NCI-H82 (cell line): ENCODE measurements at places on chromosomes 11 and 22.

GRCh38 chr22:24071686-24072085 lies 60.6 kb downstream of the CABIN1 start:
- DNase-seq, result no peak

GRCh38 chr11:116439361-116439677 lies 333.5 kb downstream of the BUD13 start:
- DNase-seq, result peak; percentile 8

GRCh38 chr11:122127020-122127419 lies 11.0 kb upstream of the BLID start:
- no peak for DNase-seq

GRCh38 chr11:64245401-64245796 lies 1.3 kb downstream of the PPP1R14B start:
- no peak for DNase-seq

GRCh38 chr22:44243761-44244160 lies 63.0 kb downstream of the PARVG start:
- no peak for DNase-seq

GRCh38 chr11:2748061-2748813 lies 48.4 kb upstream of the KCNQ1OT1 start:
- DNase-seq, result peak; percentile 58

- DNase-seq, result no peak
Observed at GRCh38 chr11:25094085-25094802, 597.4 kb downstream of the LUZP2 start.

DNA sequence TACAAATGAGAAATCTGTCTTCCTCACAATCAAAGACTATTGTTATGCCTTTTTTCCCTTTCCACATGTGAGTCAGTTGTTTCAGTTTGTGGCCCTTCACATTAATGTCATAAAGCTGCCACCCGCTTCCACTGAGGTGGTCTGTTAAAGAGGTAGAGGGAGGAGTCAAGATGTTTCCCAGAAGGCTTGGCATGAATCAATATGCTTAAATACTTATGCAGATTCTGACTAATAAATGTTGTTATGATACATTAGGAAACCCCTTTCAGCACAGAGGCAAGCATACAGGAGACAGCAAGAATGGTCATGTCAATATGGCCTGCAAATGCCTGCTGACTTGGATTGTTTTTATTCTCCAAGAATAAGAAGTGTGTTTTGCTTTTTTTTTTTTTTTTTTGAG lies 6.5 kb downstream of the RTN3 start:
- DNase-seq, result no peak

DNA sequence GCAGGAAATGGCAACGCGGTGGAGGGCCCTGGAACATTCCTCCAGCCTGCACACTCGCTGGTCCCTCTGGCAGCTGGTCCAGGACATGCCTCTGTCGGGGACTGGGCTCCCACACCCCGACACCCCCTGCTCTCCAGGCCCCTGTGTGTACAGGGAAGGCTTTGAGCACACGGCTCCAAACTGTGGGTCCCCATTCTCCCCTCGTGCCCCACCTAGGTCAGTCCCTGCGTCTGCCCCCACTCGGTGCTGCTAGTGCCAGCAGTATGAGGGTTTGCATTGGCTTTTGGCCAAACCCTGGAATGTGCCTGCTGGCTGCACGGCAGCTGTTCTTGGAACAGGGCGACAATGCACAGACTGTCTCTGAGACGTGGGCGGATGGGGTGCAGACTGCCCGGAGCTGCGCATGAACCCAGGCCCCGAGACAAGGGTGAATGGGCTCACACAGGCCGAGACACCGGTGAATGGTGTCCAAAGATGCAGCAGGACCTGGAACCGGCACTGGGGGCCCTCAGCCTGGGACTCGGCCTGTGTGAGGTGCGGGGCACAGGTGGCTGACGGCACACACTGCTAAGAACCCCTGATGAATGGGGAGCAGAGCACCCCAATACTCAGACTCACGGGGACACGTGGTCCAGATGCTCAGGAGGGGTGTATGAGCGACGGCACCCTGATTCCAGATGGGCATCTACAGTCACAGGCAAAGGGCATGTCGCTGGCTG lies 7.5 kb upstream of the SYT8 start:
- DNase-seq, result no peak

DNA sequence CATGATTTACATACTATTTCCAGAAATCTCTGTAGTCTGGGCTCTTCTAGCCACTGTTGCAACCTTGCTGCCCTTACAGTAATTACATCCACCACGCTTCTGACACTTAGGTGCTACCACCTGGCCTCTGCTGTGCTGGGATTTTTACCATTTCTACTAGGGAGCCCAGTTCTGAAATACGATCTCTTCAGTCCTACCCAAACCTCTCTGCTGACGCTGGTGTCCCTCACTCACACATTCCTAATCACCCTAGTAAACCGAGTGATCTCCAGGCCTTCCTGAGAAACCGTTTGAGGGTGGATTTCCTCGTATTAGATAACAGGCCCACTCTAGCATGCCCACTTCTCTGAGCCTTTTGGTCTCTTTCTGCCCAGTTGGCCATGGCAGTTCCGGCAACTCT lies 588.9 kb upstream of the CADM1 start:
- no peak for DNase-seq

DNA sequence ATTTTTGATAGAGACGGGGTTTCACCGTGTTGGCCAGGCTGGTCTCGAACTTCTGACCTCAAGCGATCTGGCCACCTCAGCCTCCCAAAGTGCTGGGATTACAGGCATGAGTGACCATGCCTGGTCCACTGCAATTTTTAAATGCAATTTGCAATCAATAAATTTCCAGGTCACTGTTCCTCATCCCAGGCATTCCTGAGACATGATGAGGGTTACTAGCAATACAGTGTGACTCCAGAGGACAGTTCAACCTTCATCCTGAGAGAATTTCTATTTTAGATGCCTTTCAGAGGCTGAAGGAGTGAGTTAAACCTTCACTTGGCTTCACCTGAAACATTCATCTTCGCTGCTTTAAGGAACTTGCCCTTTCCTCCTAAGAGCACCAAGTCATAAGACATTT lies 9.7 kb upstream of the UBASH3B start:
- no peak for DNase-seq

GRCh38 chr11:129281471-129282415 lies 89.6 kb upstream of the ARHGAP32 start:
- no peak for DNase-seq

GRCh38 chr22:31044262-31044861 lies 36.8 kb upstream of the SMTN start:
- DNase-seq, result no peak

- no peak for DNase-seq
Observed at GRCh38 chr11:4903484-4903883, at the start of gene OR51A7. TSS of gene OR51A7 (plus strand) at chr11:4903783. CDS start at chr11:4907370, 3,587 bp downstream.

DNA sequence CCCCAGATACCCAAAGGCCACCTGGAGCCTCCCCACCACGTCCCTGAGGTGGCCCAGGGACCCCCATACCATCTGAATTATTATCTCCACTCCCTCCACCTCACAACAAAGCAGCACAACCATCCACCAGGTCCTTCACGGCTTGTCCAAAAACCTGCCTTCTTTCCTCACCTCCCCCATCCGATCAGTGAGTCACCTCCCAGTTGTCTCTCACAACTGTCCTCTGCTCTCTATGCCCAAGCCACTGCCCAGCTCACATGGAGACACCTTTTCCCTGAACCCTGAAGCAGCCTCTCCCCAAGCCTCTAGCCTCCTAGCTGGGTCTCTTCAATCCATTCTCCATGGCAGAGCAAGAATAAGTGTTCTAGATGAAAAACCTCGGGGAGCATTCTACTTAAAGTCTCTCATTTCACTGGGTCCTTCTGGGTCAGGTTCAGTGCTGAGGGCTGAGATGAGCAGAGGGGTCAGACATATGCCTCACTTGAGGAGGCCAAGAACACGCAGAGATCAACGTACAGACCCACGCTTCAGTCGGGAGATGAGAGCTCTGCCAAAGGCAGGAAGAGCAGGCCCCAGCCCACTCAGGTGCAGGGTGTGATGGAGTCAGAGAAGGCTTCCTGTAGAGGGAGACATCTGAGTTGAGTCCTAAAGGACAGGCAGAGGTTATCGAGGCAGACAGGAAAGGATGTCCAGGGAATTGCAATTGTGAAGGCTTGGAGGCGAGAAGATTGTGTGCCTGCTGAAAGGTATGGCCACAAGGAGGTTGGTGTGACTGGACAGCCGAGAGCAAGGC lies 74.7 kb downstream of the PDE2A start:
- no peak for DNase-seq

DNA sequence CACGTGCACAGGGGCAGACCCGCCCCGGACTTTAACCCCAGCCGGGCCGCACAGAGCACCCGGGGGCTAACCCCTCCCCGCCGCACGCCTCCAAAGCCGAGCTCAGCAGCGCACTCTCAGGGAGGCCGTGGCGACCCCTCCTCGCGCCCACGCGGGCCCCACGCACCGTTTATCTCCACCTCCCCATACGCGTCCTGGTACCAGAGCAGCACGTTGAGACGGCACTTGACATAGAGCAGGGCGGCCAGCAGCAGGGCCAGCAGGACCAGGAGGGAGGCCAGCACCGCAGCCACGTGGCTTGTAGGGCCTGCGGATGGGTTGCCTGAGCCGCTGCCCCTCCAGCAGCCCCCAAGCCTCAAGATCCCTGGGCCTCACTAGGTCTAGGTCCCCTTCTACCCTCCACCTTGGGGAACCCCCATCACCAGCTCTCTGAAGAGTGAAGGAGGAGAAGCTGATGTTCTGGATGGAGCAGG lies 7.1 kb downstream of the SIGIRR start:
- DNase-seq, result no peak

DNA sequence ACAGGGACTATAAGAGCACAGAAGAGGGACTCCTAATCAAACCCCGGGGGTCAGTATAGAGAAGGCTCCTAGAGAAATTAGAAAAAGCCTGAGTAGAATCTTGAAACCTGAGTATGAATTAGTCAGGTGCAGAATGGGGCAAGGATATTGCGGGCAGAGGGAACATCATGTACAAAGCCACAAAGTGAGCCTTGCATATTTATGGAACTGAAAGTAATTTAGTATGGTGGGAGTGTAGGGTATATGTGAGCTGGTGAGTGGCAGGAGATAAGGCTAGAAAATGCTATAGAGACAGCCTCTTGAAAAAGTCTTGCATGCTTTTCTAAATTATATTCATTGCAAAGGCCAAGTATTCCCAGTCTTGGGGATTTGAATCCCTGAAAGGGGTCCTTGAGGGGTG lies 93.7 kb downstream of the STIM1 start:
- no peak for DNase-seq

- no peak for DNase-seq
Observed at GRCh38 chr11:134118006-134118405, 49.1 kb downstream of the JAM3 start.

DNA sequence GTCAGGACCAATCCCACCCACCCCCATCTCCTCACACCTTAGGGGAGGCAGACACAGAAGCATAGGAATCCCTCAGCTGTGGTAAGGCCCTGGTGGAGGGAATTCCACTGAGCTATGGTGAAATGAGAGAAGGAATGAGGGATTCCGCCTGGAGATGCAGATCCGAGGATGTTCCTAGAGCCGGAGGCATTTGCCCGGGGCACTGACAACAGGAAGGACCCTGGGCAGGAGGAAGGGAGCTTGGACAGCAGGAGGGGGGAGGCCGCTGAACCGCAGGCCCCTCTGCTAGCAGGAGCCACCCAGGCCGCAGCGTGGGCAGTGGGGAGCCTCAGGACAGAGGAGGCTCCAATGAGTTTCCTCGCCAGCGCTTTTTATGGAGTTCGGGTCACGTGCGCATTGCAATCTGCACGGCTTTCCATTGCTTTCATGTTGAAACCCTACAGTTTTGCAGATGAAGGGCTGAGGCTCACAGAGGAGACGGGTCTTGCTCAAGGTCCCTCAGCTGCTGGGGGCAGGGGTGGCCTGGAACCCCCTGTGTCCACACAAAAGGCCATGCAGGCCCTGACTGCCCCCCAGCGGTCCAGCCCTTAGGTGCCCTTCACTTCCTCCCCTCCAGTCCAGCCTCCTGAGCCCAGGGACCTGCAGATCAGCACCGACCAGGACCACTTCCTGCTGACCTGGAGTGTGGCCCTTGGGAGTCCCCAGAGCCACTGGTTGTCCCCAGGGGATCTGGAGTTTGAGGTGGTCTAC lies 15.5 kb downstream of the CSF2RB start:
- DNase-seq, result no peak

GRCh38 chr11:72975778-72976521 lies 161.7 kb downstream of the ATG16L2 start:
- DNase-seq, result no peak

DNA sequence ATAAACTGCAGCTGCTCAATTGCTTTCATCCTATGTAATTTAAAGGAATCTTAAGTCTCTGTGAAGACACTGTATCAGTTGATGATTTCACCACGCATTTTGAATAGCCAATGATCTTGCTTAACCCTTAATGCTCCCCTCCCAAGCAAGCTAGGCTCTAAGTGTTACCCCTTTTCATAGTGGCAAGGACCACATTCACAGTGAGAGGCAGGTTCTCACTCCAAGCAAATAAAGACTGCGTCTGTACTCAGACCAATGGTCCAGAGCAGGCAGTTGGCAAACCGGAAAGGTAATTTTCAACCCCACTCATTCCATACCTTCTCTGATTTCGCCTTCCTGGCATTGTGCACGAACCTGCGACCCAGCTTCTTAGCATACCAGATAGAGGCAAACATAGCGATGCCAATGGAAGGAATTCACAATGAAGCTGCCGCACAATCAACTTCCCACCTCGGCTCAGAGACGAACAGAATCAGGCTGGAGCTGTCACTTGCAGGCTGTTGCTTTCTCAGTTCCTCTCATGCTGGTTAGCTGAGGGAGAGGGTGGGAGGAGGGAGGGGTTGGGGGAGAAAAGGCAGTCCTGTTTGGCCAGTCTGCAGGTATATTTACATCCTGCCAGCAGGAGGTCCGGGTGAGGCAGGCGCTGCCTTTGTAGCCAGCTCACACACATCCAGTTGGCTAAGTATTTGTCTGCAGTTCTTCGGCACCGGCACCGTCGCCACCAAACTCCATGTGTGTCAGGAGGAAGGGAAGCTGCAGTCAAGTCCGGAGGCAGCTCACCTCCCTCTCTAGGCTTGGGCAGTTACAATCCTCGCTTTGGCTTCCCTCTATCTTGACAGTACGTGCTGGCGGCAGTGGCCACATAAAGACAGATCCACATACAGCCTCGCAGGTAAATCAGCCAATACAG lies 1151.2 kb upstream of the CCDC90B start:
- DNase-seq, result peak; percentile 11

DNA sequence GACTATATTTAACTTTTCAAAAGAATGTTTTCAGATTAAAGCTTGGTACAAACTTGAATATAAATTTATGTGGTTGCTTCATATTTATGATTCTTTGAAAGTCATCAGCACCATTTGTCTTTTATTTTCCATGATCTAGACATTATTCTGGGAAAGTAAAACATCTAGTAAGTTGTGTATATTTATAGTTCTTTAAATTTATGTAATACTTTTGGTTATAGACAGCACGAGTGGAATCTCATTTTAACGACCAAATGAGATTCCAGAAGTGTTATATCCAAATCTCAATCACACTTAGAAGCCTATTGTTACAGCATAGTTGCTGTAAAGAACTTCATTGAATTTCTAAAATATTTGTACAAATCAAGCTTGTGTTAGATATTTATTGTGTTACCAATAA lies 212.3 kb downstream of the DDX10 start:
- DNase-seq, result no peak
